ENCODE measurements at places on chromosomes 7 and 10.

- no peak for DNase-seq
Observed at GRCh38 chr10:26372513-26373354, 65.4 kb upstream of the APBB1IP start.

DNA sequence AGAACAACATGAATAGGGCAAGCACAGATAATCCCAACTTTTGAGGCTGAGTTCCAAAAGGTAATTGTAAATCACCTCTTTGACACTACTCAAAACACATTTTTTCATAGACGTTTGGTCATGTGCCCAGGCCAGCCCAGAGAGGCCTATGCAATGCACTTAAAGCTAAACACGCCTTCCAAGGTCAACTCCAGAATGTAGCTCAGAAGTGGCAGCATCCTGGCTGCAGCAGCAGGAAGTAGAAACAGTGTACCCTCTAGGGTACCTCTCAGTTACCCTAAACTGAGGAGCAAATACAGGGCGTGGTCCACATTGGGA is 58.7 kb downstream of the OSBPL3 start:
- DNase-seq, result no peak

- DNase-seq, result no peak
Observed at GRCh38 chr10:71547312-71547711, 150.6 kb downstream of the CDH23 start.

DNA sequence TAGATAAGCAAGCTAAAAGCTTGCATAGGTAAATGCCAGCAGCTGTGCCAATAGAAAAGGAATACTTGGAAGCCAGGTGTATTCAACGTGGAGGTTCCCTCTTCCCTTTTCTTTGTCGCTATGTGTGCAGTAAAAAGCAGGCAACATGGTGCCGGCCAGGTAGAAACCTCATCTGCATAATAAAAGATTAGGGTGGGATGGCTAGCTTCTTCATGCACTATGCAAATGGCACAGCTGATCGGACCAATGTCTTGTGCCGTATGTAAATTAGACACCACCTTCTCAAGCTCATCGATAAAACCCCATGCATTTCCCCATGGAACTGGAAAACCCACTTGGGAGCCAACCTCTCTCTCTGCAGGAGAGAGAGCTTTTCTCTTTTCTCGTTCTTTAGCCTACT is 150.9 kb upstream of the FOXK1 start:
- no peak for DNase-seq

DNA sequence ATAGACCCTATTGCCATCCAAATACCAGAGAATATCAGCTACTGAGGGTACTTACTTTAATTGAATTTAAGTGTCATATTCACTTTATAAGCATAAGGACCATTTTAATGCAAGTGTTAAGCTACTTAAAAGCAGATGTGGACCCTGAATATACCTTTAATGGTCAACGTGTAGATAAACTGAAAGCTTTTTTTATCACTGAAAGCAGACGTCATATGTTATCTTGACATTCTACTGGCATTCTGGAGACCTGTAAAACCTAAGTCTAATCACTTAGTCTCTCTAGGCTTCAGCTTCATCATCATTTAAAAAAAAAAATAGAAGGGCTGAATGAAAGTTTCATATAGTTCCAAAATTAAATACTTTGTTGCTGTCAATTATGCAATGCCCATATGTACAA is 116.5 kb downstream of the ELAPOR2 start:
- DNase-seq, result no peak

DNA sequence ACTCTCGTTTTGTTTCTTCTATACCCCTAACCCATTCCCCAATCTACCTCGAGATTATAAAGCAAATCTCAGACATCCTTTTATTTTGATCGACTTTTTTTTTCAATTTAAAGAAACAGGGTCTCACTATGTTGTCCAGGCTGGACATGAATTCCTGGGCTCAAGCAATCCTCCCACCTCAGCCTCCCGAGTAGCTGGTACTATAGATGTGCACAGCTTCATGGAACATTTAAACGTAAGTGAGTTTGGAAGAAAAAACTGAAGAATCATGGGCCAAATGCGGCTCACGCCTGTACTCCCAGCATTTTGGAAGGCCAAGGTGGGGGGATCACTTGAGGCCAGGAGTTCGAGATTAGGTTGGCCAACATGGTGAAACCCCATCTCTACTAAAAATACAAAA is 96.0 kb downstream of the UPF2 start:
- no peak for DNase-seq

- DNase-seq, result no peak
Observed at GRCh38 chr10:11683529-11684320, 58.5 kb upstream of the ECHDC3 start.

- DNase-seq, result no peak
Observed at GRCh38 chr7:17404006-17404405, 105.6 kb downstream of the AHR start.

GRCh38 chr7:68789597-68789996 is 808.7 kb upstream of the AUTS2 start:
- DNase-seq, result no peak

DNA sequence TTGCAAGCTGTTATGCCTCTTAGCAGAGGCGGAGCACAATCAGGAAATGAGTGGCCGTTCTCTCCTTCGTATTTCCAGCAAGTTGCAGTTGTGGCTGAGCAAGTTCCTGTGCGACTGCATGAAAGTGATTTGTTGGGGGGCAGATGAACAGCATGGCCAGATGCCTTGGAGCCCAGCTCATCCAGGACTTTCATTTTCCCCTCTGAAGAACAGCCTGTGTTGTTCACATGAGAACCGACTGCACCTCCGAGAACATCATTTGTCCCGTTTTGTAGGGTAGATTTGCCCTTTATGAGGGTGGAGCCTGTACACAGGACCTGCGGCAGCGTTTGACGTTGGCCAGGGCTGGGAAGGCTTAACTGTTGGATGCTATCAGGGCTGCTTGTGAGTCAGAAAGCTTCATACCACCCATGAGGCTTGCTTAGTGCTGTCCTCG is 4.4 kb downstream of the BAG3 start:
- DNase-seq, result peak; percentile 18

- no peak for DNase-seq
Observed at GRCh38 chr10:49173853-49174252, 14.3 kb downstream of the TMEM273 start.

- DNase-seq, result peak; percentile 4
Observed at GRCh38 chr7:99693427-99694200, 13.8 kb upstream of the CYP3A5 start.

DNA sequence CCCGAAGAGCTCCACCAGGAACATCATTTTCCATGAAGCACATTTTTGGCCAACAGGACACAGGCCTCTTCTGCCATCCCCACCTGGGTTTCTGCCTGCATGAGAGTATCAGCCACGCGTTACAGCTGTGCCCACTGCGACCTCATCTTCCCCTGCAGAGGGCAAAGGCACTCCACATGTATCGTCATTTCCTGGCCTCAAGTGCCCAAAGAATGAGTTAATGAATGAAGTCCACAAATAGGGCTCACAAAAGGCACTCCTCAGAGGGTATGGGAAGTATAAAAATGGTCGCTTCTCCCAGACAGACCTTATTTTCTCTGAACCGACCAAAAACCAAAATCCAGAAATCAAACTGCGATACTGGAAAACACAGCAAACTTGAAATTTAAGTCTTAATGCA is 18.5 kb downstream of the ELMO1 start:
- DNase-seq, result no peak

DNA sequence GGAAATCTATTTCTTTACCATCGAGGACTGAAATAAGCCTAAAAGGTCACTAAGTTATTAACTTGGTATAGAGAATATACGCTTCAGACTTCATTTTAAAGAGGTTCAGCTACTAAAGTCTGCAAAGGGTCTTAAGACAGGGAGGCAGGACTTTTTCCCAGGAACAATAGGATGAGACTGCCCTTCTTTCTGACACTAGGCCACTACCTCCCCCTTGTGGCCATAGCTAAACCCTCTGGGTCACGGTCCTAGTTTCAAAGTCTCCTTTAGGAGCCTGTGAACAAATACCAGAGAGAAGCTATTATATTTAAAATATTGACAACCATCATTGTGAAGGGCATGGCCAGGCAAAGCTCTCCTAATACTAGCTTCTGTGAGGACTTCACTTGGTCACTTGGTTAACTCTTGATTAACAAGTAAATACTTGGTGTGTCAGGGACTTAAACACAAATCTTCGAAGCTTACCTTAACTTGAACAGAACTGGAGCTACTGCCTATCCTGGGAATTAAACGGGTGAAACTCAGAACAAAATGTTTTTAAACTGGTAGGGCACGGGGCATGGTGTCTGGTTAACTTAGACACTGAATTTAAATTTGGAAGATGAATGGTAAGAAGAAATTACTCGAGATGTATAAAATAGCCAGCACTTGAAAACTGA is 75.6 kb downstream of the CCDC6 start:
- DNase-seq, result peak; percentile 7

DNA sequence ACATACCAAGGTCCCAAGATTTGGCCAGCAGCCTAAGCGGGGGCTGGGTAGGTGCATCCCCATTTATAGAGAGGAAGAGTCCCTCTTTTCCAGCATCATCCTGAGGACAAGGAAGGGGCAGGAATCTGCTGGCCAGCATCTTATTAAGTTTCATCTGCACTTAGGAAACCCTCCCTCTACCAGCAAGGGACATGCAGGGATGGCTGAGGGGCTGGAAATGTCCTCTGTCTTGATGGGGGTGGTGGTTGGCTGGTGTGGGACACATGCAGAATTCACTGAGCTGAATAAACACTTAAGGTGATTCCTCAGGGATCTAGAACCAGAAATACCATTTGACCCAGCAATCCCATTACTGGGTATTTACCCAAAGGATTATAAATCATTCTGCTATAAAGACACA is 42.1 kb downstream of the NOD1 start:
- no peak for DNase-seq

GRCh38 chr10:72927485-72927884 is 27.1 kb downstream of the PLA2G12B start:
- DNase-seq, result no peak

- no peak for DNase-seq
Observed at GRCh38 chr10:42640610-42641229, 2.4 kb upstream of the ZNF33B start.

GRCh38 chr10:46002916-46003693 is 27.3 kb downstream of the NCOA4 start:
- no peak for DNase-seq

DNA sequence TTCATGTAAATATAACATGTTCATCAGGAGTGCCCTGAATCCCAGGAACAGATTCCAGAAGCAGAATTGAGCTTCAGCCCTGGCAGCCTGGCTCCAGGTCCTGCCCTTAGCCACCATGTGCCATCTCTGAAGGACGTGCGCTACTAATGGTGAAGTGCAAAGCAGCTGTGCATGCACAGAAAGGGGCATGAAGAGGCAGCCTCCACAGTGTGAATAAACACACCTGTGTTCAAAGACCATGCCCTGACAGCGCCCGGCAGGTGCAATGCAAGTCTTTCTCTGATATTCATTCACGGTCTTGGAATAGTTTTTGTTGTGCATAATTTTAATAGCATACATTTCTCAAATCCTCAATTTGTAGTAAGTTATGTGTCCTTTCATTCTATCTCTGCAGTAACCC is 250.4 kb upstream of the TCERG1L start:
- no peak for DNase-seq

DNA sequence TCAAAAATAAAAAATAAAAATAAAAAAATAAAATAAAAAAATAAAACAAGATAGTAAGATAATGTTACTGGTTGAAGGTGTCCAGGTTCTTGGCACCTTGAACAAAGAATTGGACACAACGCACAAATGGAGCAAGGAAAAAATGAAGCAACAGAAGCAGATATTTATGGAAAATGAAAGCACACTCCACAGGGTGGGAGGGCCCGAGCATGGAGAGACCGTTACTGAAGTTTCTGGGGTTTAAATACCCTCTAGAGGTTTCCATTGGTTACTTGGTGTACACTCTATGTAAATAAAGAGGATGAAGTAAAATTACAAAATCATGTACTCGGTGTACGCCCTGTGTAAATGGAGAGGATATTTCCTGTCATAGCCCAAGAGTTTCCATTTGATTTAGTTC is 15.7 kb upstream of the PFKP start:
- no peak for DNase-seq

DNA sequence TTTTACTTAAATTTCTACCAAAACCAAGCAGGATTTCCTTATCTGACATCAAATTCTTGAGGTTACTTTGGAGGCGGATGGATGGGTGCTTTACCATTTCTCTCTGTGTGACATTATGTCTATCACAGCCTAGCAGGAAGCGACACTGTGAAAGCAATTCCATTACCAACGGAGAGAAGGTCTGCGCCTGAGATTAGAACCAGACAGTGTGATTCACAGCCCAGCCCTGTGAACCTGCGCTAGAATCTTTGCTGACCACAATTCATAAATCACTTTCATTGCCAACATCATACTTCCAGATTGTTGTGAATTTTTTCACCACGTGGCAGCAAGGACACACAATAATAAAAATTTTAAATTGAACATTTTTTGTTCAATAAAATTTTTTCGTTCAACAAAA is 126.5 kb downstream of the CUBN start:
- peak; percentile 76 for DNase-seq

DNA sequence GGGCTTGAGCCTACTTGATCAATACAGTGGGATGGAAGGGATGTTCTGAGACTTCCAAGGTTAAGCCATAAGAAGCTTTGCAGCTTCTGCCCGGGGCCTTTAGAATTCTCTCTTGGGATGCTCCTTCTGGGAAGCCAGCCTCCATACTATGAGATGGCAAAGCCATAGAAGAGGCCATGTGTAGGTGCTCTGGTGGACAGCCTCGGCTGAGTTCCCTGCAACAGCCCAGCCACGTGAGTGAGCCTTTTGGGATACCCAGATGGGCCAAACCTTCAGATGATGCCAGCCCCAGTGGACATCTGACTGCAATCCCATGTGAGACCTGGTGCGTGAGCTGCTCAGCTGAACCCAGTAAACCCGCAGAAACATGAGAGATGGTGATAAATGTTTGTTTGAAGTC is 370.6 kb downstream of the RPS24 start:
- DNase-seq, result no peak

- no peak for DNase-seq
Observed at GRCh38 chr7:15749631-15750030, 63.1 kb upstream of the MEOX2 start.

GRCh38 chr7:132536654-132537395 is 39.4 kb downstream of the PLXNA4 start:
- DNase-seq, result no peak

- no peak for DNase-seq
Observed at GRCh38 chr10:124015991-124016390, 77.4 kb downstream of the CHST15 start.

DNA sequence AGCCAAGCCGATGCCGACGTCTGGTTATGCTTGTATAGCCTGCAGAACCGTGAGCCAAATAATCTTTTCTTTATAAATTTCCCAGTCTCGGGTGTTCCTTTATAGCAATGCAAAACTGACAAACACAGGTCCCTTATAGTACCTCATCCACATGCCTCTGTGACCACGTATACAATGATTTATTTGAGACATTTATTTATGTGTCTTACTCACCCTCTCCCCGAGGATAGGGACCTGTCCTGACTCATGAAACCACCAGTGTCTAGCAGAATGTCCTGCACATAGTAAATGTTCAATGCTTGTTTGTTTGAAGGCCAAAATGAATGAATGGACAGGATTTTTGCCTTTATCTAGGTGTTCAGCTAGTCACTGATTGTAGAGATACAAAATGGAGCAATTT is 147.9 kb upstream of the FZD8 start:
- no peak for DNase-seq

- peak; percentile 29 for DNase-seq
Observed at GRCh38 chr7:37683246-37684120, at the start of gene GPR141. Gene GPR141, plus strand, starts transcription at chr7:37683766. Its CDS starts 56,628 bp downstream, at chr7:37740394.
